ENCODE measurements at places on chromosomes 7 and 10.

- no peak for DNase-seq
These were observed 54.7 kb downstream of the STEAP1B start for GRCh38 chr7:22445140-22445743.

DNA sequence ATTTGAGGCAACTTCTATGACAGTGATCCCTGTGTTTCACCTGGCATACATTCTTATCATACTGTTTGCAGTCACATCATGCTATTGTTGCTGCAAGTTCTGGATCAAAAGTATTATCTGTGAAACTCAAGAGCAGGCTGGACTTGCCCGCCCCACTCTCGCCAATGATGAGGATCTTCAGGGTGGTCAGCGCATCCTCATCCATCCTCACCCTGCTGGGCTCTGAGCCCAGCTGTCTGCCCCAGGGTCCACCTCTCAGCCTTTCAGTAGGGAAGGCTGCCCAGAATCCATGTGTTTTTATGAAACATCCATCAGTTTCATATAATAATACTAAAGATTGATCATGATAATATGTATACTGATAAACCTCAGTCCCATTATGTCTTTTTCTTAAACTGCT is 55.4 kb upstream of the KIF5B start:
- DNase-seq, result no peak

DNA sequence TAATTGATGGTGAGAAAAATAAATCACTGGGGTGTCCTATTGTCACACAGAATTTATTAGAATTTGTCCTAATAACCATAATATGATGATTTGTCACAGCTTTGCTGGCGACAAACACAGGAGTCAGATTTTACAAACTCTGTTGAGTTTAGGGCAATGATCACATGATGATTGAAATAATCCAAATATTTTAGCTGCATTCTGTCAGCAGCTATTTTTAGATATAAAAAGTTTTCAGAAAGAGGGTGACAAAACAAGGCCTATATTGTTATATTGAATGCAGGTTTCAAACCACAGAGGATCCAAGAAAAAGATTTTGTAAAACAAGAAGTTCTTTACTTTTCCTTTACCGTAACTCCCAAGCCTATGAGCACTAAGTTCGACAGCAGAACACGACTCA is 178.8 kb downstream of the ADAM12 start:
- no peak for DNase-seq

GRCh38 chr10:117271427-117271826 is 30.5 kb downstream of the SLC18A2 start:
- no peak for DNase-seq

DNA sequence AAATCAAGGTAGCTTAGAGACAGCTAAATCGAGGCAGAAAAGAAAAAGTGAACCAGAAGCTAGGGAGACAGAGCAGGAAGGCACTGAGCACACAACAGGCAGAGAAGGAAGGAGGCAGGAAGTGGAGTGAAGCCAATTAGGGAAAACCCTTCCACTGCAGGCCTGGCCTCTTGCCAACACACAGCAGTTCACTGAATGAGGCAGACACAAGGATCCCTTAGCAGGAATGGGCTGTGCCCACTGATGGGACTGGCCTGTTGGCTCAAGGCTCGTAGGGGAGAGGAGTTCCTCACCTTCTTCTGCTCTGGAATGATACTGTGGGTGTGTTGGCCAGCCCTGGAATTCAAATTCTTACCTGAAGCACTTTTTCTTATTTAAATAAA is 220.3 kb upstream of the STK17A start:
- DNase-seq, result no peak

DNA sequence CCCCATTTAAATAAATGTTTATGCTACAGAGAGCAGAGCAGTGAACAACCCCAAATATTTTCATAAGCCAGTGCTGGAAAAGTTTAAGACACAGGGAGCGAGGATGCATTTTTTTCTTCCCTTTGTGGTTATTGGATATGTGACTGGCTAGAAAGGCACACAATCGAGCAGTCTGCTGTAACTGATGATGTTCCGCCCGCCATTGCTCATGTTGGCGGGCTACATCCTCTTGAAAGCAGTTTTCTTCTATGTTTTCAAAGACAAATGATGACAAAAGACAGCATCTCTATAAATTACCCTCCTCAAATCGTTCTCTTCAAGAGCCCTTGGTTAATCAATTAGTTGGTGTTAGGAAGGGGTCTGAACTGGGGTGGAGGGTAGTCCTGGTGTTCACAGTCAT is 269.8 kb downstream of the SKAP2 start:
- DNase-seq, result no peak

- DNase-seq, result no peak
These were observed 1019.6 kb upstream of the SORCS1 start for GRCh38 chr10:108184114-108184513.

GRCh38 chr7:89681448-89681847 is 472.8 kb upstream of the STEAP1 start:
- DNase-seq, result no peak

DNA sequence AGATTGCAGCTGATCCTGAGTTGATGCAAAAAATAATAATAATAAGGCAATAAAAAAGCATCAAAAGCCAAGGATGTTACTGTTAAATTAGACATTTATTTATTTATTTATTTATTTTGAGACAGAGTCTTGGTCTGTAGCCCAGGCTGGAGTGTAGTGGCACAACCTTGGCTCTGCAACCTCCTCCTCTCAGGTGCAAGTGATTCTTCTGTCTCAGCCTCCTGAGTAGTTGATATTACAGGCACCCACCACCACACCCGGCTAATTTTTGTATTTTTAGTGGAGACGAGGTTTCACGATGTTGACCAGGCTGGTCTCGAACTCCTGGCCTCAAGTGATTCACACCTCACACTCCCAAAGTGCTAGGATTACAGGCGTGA is 465.5 kb upstream of the NRP1 start:
- DNase-seq, result no peak

GRCh38 chr7:138958391-138958956 is 22.7 kb downstream of the KIAA1549 start:
- DNase-seq, result no peak

DNA sequence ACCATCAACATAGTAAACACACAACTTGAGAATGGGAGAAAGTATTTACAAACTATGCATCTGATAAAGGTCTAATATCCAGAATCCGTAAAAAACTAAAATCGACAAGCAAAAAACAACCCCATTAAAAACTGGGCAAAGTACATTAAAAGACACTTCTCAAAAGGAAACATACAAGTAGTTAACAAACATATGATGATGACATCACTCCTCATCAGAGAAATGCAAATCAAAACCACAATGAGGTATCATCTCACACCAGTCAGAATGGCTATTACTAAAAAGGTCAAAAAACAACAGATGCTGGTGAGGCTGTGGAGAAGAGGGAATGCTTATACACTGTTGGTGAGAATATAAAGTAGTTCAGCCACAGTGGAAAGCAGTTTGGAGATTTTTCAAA is 125.1 kb downstream of the TFPI2 start:
- no peak for DNase-seq

DNA sequence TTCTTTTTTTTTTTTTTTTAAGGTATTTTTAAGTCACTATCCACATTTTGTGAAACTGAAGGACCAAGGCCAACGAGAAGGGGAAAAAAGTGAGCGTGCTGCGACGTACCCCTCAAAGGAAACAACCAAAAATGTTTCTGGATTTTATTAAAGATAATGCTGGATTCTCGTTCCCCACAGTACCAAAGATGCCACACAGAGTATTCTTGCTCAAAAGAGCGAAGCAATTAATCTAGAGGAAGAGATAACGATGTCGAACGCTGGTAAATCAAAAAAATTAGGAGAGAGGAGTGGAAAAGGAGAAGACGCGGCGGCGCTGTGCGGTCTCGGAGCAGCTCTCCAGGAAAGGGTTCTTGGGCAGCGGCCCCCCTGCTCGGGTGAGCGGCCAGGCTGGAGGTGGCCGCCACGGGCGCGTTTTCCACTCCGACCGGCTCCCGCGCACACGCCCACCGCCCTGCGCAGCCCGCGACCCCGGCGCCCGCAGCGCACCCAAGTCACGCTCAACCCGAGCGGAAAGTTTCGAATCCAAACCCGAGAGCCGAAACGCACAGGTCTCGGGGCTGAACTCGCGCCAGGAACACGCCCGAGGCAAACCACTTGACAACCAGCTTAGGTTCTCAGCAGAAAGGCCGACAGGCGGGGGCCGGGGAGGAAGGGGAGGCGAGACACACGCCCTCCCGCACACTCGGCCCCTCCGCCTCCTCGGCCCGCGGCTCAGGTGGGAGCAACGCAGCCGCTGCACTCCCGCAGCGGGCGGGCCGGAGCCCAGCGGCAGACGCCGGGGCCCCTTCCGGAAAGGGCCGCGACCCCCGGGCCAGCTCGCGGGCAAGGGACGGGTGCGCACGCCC is 989 bp downstream of the SRPK2 start:
- DNase-seq, result peak; percentile 57

- DNase-seq, result no peak
These were observed 58.5 kb downstream of the PHYHIPL start for GRCh38 chr10:59234816-59235429.

GRCh38 chr10:61866700-61867368 is 34.7 kb upstream of the ARID5B start:
- no peak for DNase-seq

- DNase-seq, result no peak
These were observed 228.5 kb downstream of the BBS9 start for GRCh38 chr7:33357846-33358245.

GRCh38 chr10:124388476-124388822 is 30.3 kb downstream of the OAT start:
- no peak for DNase-seq

DNA sequence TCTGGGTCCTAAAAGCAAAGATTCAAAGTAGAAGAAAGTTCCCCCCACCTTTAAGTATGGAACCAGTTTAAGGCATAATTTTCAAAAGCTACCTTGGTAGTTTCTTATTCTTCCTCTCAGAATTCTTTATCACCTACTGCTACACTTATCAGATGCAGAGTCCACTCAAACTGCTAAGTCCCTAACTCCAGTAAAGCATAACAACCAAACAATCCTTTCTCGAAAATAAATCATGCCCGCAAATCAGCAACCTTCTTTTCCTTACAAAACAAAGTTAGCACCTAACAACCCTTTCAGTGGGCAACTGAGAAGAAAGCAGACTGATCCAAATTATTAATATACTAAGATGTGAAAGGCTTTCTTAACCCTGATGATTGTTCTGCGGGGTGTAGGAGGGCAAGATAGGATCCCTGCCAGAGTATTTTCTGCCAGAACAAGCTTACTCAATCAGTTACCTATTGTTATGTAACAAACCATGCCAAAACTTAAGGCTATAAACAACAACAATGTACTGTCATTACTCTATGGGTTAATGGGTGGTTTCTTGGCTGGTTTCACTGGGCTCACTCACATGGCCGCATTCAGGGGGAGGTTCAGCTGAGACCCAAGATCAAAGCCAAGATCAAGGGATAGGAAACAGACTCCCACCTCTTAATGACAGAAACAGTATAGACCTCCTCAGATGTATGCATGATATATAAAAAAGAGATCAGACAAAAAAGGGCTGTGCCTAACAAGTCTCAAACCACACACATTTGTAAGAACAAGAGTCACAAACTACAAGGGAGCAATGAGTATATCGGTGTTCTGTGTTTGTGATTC is 42.0 kb downstream of the CCDC6 start:
- no peak for DNase-seq

- DNase-seq, result no peak
These were observed 28.2 kb upstream of the SEMA3D start for GRCh38 chr7:85215098-85215497.

DNA sequence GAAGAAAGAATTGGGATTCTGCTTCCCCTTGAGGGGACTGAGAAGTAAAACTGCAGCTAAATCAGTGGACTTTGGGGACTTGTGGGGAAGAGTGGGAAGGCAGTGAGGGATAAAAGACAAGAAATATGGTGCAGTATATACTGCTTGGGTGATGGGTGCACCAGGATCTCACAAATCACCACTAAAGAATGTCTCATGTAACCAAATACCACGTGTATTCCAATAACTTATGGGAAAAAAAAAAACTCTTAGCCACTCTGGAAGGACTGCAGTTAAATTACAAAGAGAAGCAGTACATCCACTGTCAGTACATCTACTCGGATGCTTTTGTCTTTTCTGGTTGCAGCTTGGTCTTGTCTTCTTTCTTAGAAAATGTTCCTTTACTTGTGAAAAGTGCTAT is 27.4 kb upstream of the GOT1 start:
- no peak for DNase-seq

DNA sequence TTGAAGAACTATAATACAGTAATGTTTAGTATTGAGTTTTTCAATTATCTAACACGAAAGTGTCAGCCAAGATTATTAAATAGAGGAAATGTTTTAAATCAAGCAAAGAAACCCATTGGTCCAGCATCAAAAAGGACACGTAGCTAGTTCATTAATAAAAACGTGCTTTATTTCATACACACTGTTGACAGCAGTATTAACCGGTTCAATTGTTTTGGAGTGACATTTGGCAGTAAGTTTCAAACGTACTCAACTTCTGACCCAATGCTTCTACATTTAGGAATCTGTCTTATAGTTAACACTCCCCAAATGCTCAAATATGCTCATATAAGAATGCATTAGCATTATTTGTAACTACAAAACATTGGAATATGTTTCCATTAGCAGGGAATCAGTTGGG is 41.3 kb downstream of the SLC16A12 start:
- no peak for DNase-seq

GRCh38 chr10:100934084-100934659 is 21.4 kb downstream of the SLF2 start:
- DNase-seq, result no peak
